HFFc6 (cell line): ENCODE measurements at places on chromosomes 4 and X. TPM values are rescaled to one million over a fixed set of nuclear protein-coding genes. Genes with fewer than 3 reads are reported as not detected.

Gene RRH
- total RNA-seq, result not detected in 3 replicates

- H3K4me1 ChIP-seq, result peaks cover 22% of the 10 kb centered on the region
- DNase-seq, result no peak
- H3K27me3 ChIP-seq, result no peaks in the 10 kb centered on the region; the same call in 1 of the 2 replicates
- H3K27ac ChIP-seq, result peak overlapping the region; percentile 90
- H3K4me3 ChIP-seq, result peak overlapping the region; percentile 99
- 0 out of 2 replicates have a peak, but pooled peaks cover 3% of the 10 kb centered on the region for H3K36me3 ChIP-seq
Observed at GRCh38 chr4:932713-933070, 432 bp downstream of the TMEM175 start.

GRCh38 chr4:177796841-177797240 lies 354.6 kb upstream of the AGA start:
- H3K36me3 ChIP-seq, result no peaks in the 10 kb centered on the region
- H3K4me1 ChIP-seq, result no peaks in the 10 kb centered on the region
- no peak overlapping the region for H3K4me3 ChIP-seq

GRCh38 chrX:68894513-68895340 lies 65.9 kb downstream of the EFNB1 start:
- peaks cover 26% of the 10 kb centered on the region for H3K27me3 ChIP-seq
- no peak overlapping the region for H3K27ac ChIP-seq
- no peak overlapping the region; the same call in 1 of the 2 replicates for H3K4me3 ChIP-seq
- H3K36me3 ChIP-seq, result no peaks in the 10 kb centered on the region

DNA sequence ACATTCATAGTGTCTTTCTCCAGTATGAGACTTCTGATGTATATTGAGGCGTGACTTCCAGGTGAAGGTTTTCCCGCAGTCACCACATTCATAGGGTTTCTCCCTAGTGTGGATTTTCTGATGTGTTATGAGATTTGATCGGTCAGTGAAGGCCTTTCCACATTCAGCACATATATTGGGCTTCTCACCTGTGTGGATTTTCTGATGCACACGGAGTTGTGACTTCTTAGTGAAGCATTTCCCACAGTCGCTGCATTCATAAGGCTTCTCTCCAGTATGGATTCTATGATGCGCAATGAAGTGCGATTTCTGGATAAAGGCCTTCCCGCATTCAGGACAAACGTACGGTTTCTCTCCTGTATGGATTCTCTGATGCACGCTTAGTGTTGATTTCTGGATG lies 35.4 kb downstream of the ZNF41 start:
- no peak overlapping the region for H3K4me3 ChIP-seq
- no peaks in the 10 kb centered on the region; the same call in 1 of the 2 replicates for H3K27me3 ChIP-seq
- H3K4me1 ChIP-seq, result no peaks in the 10 kb centered on the region
- no peak overlapping the region for H3K27ac ChIP-seq
